Fibroblast of skin of right quadriceps (primary cell): ENCODE measurements at places on chromosomes 2 and 18.

- no peak for DNase-seq
Observed at GRCh38 chr2:212337486-212338343, 200.9 kb downstream of the ERBB4 start.

DNA sequence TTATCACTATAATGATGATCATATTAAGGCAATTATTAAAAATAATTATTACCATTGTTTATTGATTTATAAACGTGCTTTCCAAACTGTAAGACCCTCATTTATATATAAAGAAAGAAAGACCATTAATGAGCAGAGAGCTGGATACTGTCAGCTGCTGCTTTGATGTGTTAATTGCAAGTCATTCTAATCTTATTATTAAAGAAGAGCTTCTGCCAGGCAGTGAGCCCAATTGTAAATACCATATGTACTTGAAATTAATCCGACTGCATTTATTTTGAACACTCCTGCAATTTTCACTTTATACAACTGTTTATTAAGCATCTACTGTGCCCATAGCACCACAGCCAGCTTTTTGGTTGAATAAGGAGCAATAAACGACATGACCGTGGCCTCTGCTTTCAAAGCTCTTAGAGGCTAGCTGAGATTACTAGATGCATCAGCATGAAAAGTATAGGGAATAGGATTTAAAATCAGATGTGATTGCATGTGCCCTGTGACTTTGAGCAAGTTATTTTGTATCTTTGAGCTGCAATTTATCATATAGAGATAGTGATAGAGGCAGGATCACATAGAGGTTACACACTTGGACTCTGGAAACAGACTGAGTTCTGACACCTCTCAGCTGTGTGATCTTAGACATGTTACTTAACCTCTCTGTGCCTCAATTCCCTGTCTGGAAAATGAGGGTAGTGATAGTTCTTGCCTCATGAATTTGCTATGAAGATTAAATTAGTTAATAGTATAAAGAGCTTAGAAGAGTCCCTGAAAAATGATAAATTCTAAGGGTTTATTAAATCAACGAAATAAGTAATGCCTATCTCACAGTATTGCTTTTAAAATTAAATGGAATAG, 83.4 kb downstream of the MYCN start:
- DNase-seq, result no peak

GRCh38 chr2:226030369-226030768, 630.9 kb downstream of the NYAP2 start:
- no peak for DNase-seq

GRCh38 chr2:70111752-70112591, 24.7 kb downstream of the PCBP1 start:
- peak; percentile 92 for DNase-seq

DNA sequence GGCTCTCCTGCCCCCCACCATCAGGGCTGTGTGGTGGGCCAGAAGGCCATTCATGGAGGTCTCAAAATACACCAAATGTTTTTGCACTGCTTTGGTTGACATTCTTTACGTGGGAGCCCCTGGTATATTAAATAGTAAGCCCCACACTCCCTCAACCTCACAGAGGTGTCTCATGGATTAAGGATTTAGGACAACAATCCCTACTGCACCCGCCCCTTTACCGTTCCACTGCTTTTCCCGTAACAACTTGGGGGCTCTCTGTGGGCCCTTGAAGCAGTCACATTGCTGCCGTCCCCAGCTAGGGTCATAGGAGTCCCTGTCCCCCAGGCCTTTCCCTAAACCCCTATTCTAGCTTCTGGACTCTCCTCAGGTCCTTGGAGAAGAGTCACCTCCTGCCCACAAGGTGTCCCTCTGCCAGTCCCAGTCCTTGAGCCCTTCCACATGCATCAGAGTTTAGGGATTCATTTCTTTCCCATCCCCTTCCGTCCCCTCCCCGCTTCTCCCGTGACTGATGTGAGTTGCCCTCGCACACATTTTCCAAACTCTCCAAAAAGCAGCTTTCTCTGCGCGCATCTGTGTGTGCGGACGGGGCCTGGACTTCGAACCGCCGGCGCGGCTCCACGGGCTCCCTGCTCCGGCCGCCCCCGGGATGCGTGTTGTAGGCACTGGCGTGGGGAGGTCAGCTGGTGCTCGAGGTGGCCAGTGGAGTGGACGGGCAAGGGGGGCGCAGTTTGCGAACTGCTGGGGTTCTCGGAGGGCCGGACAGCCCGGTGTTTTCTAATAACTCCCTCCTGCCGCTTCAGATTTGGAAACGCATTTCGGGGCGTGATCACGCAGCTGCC, 84.8 kb downstream of the LYPD1 start:
- DNase-seq, result no peak

DNA sequence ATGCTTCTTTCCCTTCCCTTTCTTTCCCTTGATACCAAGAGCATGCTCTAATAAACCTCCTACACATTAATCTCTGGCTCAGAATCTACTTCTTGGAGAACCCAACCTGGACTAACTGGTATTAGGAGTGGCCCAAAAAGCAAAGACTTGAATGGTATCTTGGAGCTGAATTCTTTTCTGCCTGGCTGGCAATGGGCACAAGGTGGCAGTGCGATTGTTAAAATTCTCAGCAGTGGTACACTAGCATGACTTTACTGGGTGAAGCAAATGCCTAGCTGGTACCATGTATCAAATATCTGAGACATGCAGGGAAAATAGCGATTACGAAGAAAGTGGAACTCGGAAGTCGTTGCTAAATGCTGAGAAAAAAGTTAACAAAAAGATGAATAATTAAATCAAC, 376.1 kb downstream of the XIRP2 start:
- no peak for DNase-seq

DNA sequence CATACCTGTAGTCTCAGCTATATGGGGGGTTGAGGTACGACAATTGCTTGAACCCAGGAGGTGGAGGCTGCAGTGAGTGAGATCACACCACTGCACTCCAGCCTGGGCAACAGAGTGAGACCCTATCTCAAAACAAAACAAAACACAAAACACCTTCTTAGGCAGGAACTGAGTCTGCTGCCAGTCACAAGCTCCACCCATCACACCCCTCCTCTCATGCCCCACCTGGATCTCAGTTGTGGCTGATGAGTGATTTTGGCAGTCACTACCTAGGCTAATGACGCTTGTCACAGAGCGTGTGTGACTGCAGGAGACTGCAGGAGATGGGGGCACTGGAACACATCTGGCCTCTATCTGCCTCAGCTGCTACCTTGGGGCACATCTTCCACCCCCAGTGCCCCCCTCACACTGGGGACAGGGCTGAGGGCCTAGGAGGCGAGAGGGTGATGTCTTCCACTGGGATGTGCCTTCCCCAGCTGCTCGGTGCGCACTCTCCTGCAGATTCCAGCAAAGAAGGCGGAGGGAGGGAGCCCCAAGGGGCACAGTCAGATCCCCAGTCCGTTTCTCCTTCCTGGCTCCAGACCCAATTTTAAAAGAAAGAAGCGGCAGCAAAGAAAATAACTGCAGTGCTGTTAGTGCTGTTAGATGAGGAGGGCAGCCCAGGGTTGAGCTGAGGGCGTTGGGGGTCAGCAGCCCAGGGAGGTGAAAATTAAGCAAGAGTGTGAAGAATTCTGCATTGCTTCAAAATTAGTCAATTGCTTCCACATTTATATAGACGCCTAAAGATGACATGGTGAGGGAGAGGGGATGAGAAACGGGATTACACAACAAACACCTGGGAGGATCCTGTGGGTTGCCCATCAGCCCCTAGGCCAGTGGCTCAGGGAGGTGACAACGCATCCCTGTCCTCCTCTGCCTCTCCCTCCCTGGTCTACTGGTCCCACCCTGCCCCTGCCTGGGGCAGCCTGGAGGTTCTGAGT, 143.6 kb upstream of the HAAO start:
- no peak for DNase-seq

GRCh38 chr2:172428832-172429210, 1.4 kb downstream of the ITGA6 start:
- DNase-seq, result no peak

GRCh38 chr2:239393941-239394340, 6.9 kb downstream of the HDAC4 start:
- peak; percentile 64 for DNase-seq

DNA sequence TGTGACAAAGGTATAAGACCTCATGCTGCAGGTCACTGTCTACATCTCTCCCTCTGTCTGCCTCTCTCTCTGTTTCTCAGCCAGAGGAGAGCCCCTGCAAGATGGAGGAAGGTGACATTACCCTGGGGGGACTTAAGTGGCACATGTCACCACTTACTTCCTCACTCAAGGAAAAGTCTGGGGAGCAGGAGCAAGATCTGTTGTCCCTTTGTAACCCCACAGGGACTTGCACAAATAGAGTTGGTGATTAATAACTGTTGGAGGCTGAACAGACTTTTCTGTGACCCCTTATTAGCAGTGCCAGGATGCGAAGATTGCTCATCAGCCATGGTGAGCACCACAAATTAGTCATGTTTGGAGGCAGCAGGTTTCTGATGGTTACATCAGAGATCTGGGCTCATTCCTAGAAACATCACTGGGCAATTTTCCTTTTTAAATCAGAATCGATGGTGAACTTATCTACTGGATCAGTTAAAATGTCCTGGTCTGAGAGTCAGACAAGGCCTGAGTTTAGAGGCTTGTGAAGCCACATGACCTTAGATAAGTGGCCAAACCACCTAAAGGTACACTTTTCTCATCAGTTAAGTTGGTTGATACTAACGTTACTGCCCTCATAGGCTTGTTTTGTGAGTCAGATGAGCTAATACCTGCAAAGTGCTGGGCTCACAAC, 81.2 kb upstream of the LTBP1 start:
- DNase-seq, result peak; percentile 97

GRCh38 chr2:176461098-176461808, 192.0 kb downstream of the MTX2 start:
- DNase-seq, result peak; percentile 83

DNA sequence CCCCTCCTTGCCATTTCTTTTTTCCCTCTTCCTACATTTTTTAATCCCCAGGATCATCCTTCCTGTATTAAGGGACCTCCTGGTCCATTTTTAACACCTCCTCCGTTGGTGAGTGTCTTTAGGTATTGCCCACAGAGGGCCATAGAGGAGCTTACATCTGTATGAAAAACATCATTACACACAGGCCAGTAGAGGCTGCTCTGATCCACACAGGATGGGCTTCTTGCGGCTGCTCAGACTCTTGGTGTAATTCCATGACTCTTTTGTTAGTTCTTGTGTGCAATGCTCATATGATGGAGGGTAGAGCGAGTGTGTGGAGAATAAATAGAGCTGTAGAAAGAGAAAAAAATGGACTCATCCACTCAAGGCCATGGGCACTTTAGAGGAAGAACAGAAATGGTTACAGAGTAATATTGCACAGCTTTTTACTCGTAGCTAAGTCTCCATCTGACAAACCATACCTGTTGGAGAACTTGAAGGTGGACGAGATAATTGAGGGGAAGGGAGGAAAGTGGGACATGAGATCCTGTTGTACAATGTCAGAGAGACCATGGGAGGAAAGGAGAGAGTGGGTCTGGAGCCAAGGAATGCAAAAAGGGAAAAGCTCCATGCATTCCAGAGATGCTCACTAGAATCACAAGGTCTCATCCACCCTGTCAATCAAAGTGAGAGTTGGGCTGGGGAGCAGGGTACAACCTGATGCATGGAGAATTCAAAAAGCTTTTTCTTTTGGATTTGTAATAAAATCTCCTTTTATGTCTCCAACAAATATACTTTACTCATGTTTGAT, 129.7 kb upstream of the TNP1 start:
- DNase-seq, result peak; percentile 17

DNA sequence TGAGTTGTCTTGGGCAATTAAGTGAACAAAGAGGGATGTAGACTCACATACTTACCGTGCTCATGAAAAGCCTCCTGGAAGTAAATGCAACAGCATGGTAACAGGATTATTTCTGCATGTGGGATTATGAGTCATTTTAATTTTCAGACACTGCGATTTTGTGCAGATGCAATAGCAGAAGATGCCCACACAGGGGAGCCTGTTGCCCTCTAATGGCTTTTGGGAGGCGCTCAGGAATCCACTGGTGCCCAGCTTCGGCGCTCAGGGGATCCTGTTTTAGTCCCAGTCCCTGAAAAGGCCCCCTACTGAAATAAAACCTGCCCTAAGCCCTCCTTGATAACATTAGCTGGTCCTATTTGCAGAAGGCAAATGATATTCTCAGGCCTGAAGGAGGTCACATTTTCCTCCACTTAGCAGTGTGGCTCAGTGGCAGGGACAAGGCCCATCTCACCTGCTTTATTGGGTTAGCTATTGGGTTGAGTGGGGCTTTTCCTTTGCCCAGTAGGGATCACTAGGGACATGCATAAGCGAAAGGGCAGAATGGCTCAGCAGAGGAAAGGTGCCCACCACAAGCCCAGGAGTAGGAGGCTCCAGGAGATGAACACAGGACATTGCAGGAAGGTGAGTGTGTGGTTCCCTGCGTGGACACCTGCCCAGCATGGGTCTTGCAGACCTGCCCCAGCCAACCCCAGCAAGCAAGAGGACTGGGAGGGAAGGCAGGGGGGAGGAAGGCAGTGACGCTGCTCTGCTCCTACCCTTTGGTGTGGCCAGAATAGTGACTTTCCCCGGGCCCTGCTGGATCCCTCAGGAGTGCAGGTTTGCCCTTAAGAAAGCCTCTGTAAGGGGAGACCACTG, 26.5 kb upstream of the KCNS3 start:
- peak; percentile 71 for DNase-seq

DNA sequence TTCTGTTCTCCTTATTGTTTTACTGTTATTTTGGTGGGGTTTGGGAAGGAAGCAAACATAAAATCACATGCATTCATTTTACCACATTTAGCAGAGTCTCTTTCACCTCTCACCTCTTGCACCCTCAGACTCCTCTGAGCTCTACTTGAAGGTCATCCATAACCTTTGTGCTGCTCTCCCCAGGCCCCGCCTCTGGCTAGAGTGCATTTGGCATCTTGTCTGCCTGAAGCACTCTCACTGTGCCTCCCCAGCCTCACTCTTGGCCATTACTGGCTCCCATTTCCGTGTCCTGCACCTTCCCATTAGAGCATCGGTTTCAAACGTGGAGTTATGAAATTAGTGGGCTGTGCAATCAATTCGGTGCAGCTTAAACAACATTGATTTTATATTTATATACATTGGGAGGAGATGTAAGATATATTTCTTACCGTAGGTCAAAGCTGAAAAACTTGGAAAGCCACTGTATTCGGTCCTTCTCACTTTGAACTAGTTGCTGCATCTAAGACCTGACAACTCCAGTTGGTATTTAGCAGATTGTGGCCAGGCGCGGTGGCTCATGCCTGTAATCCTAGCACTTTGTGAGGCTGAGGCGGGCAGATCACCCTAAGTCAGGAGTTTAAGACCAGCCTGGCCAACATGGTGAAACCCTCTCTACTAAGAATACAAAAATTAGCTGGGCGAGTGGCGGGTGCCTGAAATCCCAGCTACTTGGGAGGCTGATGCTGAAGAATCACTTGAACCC, 6.9 kb upstream of the ZFAND2B start:
- no peak for DNase-seq

- DNase-seq, result no peak
Observed at GRCh38 chr18:65526099-65526498, 224.7 kb upstream of the CDH7 start.

DNA sequence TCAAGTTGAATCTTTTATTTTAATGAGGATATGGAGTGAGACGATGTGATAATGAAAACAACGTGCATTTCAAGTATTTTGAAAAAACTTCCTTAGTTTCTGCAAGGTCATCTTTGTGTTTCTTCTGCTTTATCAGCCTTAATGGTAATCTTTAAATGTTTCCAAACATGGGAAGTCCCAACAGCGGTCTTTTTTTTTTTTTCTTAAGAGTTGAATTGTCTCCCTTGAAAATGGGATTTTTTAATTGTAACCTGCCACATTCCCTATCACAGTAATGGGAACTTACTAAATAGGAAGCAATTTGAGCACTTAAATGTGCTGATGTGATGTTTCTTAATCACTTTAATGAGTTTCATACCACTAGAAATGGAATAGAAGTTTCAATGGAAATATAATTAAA, 45.8 kb downstream of the ATIC start:
- no peak for DNase-seq
